AG10803 (cell line): ENCODE measurements at places on chromosomes 11 and 22.

- no peak for DNase-seq
These were observed 48.2 kb downstream of the NRXN2 start for GRCh38 chr11:64674774-64675173.

- DNase-seq: no peak
These were observed 1.1 kb downstream of the SMARCB1 start for GRCh38 chr22:23787910-23788309.

- DNase-seq: no peak
These were observed 2.6 kb downstream of the LAMTOR1 start for GRCh38 chr11:72100462-72100861.

- no peak for DNase-seq
These were observed 70.9 kb upstream of the UBASH3B start for GRCh38 chr11:122584670-122585069.

DNA sequence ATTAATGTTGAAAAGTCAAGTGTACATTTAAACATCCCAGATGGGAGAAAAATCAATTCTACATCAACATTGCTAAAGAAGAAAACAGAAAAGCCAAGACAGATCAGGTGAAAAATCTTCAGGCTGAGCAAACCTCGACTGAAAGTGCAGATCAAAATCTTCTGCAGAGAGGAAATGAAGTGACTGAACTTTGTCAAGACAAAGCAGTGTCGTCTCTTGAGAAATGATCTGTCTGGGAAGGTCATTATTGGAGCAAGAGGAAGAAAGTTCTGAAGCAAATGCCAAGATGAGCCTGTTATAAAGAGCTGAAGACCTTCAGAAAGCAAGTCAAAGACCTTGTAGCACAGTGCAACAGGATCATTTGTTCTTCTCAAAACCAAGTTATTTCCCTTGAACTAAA lies 5.8 kb upstream of the PLEKHB1 start:
- DNase-seq: no peak

DNA sequence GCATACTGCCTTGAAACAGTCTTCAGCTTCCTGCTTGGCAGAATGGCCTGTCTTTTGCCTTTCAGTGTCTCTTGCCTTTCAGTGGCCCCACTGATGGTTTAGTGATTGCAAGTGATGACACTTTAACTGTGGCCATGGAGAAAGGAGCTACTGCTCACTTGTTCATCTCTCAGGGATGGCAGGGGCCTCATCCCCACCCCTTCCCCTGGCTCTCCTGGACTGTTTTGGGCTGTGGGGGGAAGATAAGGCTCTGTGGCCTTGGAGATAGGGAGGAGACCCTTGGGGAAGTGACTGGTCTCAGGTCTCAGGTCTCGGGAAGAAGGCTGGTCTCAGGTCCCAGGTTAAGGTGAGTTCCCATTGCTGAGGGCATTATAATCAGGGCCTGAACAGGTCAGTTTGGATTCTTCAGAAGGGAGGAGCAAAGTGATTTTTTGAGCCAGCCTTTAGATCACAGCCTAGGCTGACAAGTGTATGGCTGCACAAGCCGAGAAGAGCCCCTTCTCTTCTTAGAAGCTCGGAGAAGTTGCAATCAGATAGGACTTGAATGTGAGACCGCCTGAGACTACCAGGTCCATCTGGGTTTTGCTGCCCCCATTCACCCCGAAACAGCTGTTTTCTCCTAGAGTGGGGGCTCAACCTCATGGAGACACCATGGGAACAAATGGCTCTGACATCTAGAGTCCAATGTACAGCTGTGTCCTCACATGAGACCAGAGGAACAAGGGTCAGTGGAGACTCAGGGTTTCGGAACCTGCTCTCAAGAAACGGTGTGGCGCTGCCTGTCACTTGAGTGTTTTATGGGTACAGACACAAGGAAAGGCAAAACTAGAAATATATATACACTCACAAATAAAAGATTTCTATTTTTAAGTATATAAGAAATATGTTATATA lies 15.9 kb upstream of the P2RY2 start:
- DNase-seq: no peak

- DNase-seq: peak; percentile 63
These were observed 682.5 kb downstream of the NTM start for GRCh38 chr11:132052904-132053303.

DNA sequence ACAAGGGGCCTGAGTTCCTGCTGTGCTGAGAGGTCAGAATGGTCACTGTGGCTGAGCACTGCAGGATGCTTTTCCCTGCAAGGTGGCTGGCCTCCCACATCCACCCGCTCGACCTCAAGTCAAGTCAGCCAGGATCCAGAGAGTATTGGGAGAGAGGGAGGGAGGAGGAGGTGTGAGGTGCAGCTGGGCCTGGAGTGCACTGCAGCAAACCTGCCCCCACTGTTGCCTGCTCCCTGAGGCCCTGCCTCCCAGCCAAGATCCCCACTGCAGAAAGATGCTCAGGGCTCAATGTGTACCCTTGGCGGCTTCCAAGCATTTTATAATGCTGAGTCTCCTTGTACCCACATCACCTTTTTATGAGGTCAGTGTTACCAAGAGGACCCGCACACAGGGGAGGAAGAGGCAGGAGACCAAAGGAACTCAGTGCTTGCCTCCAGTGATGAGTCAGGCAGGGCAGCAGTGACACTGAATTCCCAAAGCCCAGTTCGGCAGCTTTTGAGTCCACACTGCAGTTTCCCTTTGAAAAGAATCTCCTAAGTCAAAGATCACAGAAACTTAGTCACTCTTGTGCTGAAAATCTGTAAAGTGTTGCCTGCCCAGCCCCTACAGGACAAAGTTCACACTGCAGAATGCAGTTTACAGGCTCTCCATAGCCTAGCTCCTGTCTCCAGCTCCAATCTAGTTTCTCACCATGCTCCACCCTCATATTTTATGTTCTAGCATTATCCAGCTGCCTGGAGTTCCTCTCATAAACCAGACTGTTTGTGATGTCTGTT lies 3.1 kb downstream of the ENDOD1 start:
- DNase-seq: peak; percentile 47

- no peak for DNase-seq
These were observed 12.8 kb downstream of the CD44 start for GRCh38 chr11:35151683-35152280.

GRCh38 chr11:68081691-68082090 lies 39.5 kb downstream of the CHKA start:
- no peak for DNase-seq

GRCh38 chr11:60847281-60847680 lies 5.4 kb downstream of the CCDC86 start:
- DNase-seq: no peak

- DNase-seq: no peak
These were observed 34.4 kb downstream of the MARK2 start for GRCh38 chr11:63873311-63873710.

DNA sequence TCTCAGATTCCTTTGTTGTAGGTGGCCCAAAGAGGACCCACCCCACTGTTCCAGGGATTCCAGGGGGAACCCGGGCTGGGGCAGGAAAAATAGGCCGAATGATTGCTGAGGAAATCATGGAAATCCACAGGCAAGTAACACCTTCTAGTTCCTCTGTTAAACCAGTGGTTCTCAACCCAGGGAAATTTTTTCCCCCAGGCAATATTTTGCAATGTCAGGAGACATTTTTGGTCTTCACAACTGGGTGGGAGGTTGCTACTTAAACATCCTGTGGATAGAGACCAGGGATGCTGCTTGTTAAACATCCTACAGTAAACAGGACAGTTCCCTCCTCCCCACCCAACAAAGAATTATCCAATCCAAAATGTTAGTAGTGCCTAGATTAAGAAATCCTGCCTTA lies 84.7 kb downstream of the BTBD10 start:
- DNase-seq: no peak

- no peak for DNase-seq
These were observed 848 bp upstream of the PTPRCAP start for GRCh38 chr11:67438158-67438902.

DNA sequence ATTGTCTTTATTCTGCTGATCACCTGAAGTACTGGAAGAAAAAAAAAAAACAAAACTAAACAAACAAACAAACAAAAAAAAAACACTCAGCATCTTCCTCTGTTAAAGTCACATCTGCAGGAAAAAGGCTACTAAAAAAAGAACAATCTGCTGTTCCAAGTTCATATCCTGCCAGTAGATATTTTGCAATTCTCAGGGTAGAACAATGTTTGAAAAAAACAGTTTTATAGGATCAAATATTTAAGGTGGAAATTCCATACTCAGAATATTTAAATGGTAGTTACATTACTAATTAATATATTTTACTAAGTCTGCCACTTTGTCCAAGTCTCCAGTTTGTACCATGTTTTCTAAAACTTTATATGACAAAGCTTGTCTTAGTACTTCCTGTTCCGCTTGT lies 175.2 kb downstream of the SBF2 start:
- peak; percentile 45 for DNase-seq

- DNase-seq: peak; percentile 48
These were observed 563.0 kb downstream of the SOX6 start for GRCh38 chr11:15793043-15793996.

DNA sequence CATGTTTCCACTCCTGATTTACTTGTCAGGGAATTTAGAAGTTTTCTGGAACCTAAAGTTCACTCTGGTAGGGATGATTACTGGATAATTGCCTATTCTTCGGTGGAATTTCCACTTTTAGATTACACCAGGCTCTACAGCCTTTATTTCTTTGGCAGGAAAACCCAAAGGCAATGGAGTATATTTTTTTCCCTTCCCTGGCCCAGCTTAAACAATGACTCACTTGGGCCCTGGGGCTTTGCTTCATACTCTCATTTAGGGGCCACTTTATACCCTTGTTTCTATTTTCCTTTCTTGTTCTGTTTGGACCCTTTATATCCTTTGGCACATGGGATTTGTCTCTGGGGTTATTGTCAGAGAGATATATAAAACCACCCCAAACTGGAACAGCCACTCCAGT lies 114.7 kb downstream of the CSTPP1 start:
- DNase-seq: peak; percentile 33

DNA sequence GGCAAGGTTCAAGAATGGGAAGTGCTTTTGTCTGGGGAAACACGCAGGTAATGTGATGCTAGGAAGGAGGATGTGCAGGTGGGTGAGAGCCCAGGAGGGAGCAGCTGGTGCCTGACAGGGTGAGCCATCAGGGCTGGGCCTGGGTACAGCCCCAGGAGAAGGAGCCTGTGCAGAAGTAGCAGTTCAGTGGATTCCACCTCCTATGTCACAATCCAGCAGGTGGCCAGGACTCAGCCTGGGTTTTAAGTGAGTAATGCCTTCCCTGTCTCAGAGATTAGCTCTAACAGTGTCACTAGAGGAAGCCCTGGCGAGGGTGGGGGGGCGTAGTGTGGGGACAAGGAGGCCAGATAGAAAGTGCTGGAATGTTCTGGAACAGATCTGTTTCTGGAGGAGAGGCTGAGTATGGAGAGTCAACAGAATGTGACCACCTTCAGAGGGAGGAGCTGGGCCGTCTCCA lies 8.1 kb downstream of the RIC8A start:
- no peak for DNase-seq

DNA sequence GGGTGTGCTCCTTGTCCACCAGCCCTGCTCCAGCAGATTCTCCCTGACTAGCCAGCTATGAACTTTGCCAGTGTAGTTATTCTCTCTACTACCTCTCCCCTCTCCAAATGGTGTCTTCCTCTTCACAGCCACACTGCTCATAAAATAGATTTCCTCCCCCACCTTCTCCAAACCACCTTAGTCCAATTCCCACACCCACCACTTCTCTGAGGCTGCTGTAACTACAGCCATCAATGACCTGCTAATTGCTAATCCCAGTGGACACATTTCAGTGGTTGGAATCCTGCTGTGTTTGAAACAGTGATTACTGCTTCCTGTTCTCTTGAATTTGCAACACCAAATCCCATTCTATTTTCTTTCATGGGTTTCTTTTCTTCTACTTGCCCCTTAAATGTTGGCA lies 23.4 kb downstream of the SYT9 start:
- no peak for DNase-seq

DNA sequence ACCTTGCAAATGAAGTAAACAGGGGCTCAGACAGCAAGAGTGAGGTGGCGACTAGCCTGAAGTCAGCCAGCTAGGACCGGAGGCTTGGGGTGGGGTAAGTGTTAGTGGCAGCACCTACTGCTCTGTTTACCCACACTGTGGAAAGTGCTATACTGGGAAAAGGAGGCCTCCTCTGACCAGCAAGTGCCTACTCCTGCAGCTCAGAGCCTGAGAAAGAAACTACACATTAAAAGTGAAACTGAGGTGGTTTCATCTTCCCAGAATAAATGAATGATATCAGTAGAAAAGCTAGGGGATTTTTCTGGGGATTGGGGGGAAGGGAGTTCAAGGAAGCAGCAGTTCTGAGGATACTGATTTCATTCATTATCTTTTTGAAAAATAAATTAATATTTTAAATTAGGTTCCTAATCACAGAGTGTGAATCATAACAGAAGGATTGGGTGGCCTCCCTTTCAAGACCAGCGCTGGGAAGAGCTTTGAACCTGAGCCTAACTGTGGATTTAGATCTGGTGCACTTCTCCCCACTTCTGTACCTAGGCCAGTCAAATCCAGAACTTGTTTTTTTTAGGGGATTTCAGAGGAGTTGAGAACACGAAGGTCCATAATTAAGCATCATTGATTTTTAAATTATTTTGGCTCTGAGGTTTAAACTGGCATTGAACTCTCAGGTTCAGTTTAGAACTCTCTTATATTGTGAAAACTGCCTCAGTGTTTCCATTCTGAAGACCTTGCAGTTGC lies 48.1 kb upstream of the GRAMD1B start:
- no peak for DNase-seq

GRCh38 chr22:47622541-47622940 lies 860.1 kb downstream of the TBC1D22A start:
- DNase-seq: no peak

- DNase-seq: peak; percentile 83
These were observed 14.5 kb downstream of the SERPINH1 start for GRCh38 chr11:75576499-75576918.
